ENCODE measurements at places on chromosomes 4 and X. TPM values are rescaled to one million over a fixed set of nuclear protein-coding genes. Genes with fewer than 3 reads are reported as not detected.

AREG gene
- total RNA-seq = 16.6 TPM

SHISA3 gene
- total RNA-seq = 1.5 TPM

TSPAN6 gene
- 72.1 TPM for total RNA-seq

SHROOM2 gene
- 13.2 TPM for total RNA-seq

PITX2 gene
- total RNA-seq = 0.66 TPM

GYPE gene
- not detected for total RNA-seq

RAB33A gene
- total RNA-seq = not detected

IQCM gene
- not detected for total RNA-seq

ETDA gene
- not detected for total RNA-seq

TRIM61 gene
- 0.15 TPM for total RNA-seq

BTC gene
- total RNA-seq = 13.4 TPM

NAA11 gene
- not detected for total RNA-seq

KLB gene
- 0.38 TPM for total RNA-seq

KDR gene
- total RNA-seq = 5.4 TPM

ZNF81 gene
- 6.3 TPM for total RNA-seq

SH2D1A gene
- 1.4 TPM for total RNA-seq

MAGEB17 gene
- not detected for total RNA-seq

SPRY1 gene
- total RNA-seq = 60.3 TPM

VCX2 gene
- not detected for total RNA-seq

ASMTL gene
- 21.4 TPM for total RNA-seq

ARSH gene
- not detected for total RNA-seq

Data from esophagus squamous epithelium (tissue), 5 donors.